Activated T-helper 1 cell treated with anti-CD3 and anti-CD28 coated beads, Interleukin-2, amount 50 U/mL, for 16 hours (primary cell): ENCODE measurements at places on chromosomes 7 and 10.
A peak's percentile ranks its signal among the peaks of the same experiment; 100 is the strongest.

DNA sequence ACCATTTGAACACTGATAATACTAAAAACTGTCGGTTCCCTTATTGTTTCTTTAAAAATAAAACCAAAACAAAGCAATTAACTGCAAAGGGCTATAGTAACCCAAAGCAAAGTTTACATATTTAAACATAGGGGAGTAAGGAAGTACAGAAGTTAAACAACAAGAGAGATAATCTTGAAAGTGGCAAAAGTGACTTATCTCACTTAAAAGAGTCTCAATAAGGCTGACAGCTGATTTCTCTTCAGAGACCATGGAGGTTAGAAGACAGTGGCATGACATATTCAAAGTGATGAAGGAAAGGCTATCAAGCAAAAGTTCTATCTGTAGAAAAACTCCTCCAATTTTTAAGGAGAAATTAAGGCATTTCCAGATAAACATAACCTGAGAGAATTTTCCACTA, 233.5 kb upstream of the HDAC9 start:
- no peak for DNase-seq

- DNase-seq, result no peak
Observed at GRCh38 chr7:674454-675410, 51.8 kb upstream of the DNAAF5 start.

GRCh38 chr10:127928021-127928806, 21.3 kb downstream of the PTPRE start:
- no peak for DNase-seq

- DNase-seq, result no peak
Observed at GRCh38 chr10:103836861-103837260, 18.5 kb downstream of the SH3PXD2A start.

- DNase-seq, result no peak
Observed at GRCh38 chr10:103986360-103986759, 19.4 kb downstream of the SLK start.

DNA sequence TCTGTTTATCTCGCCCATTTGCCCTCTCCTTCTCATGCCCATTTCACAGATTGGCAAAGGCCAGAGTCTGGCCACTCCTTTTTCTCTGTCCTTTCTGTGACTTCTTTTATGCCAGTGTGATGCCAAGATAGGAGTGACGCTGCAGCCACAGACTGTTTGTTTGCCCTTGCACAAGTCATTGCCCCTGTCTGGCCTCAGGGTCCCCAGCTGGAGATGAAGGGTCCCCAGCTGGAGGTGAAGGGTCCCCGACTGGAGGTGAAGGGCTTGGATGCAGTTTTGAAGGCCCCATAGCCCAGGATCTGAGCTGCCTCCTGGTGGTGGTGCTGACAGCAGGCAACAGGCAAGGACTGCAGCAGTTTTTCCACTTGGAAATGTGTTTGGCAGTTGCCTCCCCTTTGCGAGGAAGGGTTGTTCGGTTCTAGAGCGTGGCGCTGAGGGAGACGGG, 50.8 kb upstream of the SLC29A3 start:
- DNase-seq, result no peak

DNA sequence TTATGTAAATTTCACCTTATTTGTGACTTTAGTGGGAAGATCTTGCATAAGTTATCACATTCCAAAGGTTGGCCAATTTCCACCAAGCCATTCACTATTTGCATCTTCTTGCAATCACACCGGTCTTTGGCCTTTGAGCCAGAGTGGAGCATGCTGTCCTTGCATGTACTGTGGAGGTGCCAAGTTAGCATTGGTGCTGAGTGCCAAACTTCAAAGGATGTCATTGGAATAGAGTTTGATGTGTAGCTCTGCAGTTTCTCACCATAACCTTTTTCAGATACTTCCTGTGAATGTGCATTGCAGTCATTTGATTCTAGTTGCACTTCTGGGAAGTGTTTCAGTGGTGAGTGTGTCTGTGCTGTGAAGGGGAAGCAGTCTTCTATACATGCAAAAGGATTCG, 620.6 kb downstream of the SUGCT start:
- DNase-seq, result no peak

- DNase-seq, result no peak
Observed at GRCh38 chr10:129332476-129332875, 134.6 kb upstream of the MGMT start.

DNA sequence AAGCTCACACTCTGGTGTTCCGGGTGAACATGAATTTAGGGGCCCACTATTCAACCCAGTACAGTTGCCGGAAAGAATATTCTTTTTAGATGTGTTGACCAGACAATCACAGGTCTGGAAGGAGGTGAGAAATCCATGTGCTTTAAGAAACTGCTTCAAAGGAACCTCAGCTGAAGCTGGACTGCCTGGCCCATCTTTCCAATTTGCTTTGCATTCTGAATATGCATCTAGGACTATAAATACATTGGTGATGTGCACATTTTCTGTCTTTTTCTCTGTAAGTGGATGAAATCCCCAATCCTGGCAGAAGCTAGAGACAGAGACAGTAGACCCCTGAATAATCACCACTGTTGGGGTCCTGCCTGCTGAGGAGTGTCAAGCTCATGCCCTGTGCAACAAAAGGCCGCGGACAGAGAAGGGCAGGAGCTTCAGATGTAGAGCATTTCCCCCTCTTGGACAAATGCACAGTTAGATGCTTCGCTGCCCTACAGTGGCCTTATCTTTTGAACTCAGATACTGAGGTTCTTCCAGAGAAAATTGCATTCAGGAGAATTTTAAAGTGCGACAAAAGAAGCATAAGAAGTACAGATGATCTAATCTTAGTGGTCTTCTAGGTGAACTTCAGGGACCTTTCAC, 368.3 kb downstream of the SFMBT2 start:
- DNase-seq, result no peak

- DNase-seq, result no peak
Observed at GRCh38 chr10:132963430-132963960, 21.1 kb upstream of the CFAP46 start.

- DNase-seq, result no peak
Observed at GRCh38 chr7:152925412-152926147, 166.0 kb downstream of the ACTR3B start.

- no peak for DNase-seq
Observed at GRCh38 chr7:69365651-69366192, 232.6 kb upstream of the AUTS2 start.

DNA sequence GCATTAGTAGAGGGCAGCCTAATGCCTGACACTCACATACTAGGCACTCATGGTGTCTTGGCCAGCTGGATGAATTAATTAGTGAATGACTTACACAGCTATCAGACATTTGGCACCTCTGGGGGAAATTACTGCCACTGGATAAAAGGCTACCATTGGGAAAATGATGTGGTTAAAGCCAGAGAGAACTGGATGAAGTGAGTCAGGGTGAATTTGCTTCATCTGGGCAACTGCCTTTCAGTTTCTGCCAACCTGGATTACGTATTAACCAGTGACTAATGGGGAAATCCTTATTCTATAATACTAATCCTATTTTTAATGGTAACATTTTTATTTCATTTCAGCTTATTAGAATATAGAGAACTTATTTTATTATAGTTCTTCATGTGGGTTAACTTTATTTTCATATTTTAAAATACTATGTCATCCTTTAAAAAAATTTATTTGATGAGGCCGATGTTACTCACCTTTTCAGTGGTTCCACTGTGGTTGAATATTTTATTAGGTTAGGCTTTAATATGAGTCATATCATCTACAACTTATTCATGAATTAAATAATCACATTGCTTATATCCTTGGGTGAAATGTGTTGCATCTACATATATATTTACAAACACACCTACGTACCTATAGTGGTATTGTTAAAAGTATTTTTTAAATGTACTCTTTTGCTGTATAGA, 85.6 kb upstream of the CAPZA2 start:
- DNase-seq, result no peak

DNA sequence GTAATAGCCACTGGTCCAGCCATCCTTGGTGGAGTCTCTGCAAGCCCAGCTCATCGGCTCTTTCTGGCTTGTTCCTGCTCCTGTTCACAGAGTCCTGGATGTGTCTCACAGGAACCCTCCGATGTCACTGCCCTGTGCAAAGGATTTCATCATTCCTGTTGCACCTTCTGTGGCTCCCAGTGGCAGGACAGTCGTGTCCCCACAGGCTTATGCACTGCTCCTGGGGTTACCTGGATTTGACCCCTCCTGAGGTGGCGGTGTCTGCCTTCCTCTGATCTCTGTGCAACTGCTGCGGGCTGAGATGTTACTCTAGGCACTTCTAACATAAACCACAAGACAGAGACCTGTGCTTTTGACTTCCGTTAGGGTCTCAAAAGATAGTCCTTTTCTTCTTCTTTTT, 30.6 kb downstream of the APBB1IP start:
- no peak for DNase-seq

DNA sequence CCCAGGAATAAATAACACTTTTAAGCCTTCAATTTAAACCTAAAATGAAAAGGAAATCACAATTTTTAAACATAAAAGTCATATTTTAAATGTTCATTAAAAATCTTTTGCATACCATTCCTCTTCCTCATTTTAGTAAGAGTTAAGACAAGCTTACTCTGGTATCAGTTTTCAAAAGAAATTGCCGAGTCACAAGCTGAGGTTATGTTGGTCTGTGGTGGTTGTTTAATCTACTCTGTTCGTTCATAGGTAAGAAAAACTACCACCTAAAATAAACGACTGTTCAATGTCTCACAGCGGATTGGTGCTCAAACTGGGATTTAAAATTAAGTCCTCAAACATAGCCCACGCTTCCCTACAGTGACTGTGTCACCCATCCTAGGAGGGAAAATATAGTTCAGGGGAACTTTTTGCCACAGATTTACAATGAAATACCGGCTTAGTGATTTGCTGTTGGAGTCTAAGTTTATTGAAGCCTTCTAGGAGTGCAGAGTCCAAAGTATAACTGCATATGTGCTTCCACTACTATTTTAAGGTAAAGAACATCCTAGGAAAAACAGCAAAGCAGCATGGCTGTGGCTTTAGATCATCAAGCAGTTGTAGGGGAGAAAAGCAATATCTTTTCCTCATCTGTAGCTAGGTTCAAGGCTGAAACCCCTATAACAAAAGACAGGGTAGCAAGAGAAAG, 61.1 kb downstream of the GNAT3 start:
- no peak for DNase-seq

DNA sequence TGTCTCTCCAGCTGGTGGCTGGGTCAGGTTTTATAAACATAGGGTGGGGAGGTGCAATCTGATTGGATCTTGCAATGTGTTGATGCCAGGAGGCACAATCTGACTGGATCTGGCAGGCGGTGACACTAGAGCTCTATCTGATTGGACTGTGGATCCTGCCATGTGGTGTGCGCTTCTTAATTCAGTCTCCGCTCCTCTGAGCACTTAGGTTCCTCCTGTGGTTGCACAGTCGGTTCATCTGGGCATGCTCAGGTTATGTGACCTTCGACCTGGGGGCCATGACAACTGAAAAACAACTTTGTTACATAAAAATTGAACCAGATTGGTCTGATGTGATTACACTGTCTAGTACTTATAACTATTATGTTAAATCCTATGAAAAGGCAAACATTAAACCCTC, 127.1 kb upstream of the SVIL start:
- DNase-seq, result no peak

DNA sequence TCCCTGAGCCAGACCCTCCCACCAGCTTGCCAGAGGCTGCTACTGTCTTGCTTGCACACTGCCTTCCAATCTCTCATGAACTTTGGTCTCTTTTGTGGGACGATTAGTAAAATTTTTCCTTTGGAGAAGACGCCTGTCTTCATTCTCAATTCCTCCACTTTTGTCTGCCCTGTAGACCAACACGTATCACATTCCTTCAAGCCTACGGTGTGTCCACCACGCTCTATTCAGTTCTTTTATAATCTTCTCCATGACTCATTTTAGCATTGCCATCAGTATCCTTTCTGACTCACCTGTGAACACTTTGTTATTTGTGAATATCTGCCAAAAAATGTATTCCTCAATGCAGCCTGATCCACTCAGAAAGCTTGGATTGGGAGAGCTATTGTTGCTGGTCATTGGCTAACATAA, 1.4 kb downstream of the GIMAP5 start:
- no peak for DNase-seq

GRCh38 chr7:30348083-30348560, 63.7 kb downstream of the ZNRF2 start:
- DNase-seq, result no peak

DNA sequence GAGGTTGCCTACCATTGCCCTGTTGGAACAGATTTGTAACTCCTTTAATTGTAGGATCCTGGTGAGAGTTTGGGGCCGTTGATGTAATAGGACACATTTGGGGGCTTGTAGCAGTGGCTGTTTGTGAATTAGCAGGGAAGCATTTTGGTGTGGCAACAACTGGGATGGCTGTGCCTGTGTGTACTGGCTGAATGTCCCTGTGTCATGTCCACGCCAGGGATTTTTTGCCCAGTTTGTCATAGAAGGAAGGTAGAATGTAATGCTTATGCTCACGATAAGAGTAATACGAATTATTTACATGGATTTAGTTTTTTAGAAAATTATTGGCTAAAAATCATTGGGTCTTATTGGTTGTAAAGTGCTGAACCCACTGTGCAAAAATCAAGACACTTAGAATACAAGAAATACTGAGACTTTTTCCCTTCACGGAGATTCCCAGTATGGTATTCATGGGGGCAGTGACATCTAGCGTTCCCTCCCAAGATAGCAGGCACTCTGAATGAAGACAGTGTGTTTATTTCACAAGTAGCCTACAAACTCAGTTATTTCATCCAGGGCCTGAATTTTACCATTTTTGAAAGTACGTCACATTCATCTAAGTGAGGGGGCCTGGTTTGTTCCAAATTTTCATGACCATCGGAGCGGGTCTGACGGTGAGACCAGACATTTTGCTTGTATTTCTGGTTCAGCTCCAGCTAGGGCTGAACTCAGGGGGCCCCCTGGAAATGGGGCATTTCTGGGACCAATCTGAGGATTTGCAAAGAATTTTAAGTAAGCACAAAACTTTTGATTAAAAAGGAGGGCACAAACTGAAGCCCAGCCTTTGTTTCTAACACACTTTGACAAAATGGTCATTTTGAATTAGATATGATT, 74.7 kb downstream of the CACNB2 start:
- DNase-seq, result no peak

GRCh38 chr10:74027702-74028101, 29.8 kb downstream of the VCL start:
- no peak for DNase-seq

- no peak for DNase-seq
Observed at GRCh38 chr10:58384095-58384494, 1.1 kb upstream of the TFAM start.

- DNase-seq, result peak; percentile 99
Observed at GRCh38 chr7:112206238-112206990, at the start of the genes DOCK4 and ZNF277. DOCK4 (minus strand) TSS chr7:112206399; CDS start chr7:112206138, 261 bp downstream. ZNF277 (plus strand) TSS chr7:112206695; CDS start chr7:112206717, 22 bp downstream.

GRCh38 chr10:121091961-121092719, 241.0 kb downstream of the WDR11 start:
- no peak for DNase-seq

- DNase-seq, result no peak
Observed at GRCh38 chr7:26457696-26458327, 166.2 kb downstream of the SNX10 start.

GRCh38 chr10:104835422-104835821, 194.3 kb downstream of the SORCS3 start:
- no peak for DNase-seq

- DNase-seq, result no peak
Observed at GRCh38 chr7:44275957-44276570, 49.3 kb downstream of the CAMK2B start.

- no peak for DNase-seq
Observed at GRCh38 chr7:134452419-134452838, 6.5 kb downstream of the AKR1B1 start.
